ENCODE measurements at places on chromosomes 3 and 15. TPM values are rescaled to one million over a fixed set of nuclear protein-coding genes. Genes with fewer than 3 reads are reported as not detected.

SLC24A5 gene
- total RNA-seq, result not detected

SOX14 gene
- not detected for total RNA-seq

FAM107A gene
- not detected for total RNA-seq

MON1A gene
- 12.3 TPM for total RNA-seq

SKOR1 gene
- 1.1 TPM for total RNA-seq

GOLGA8Q gene
- not detected for total RNA-seq

ALDH1A3 gene
- 2,025 TPM for total RNA-seq

FOXB1 gene
- not detected for total RNA-seq

ZBTB47 gene
- total RNA-seq, result 15.3 TPM

NRG4 gene
- total RNA-seq, result not detected

MESP2 gene
- total RNA-seq, result 0.74 TPM

RNU5B-1 gene
- not detected for total RNA-seq
